ENCODE measurements at places on chromosomes 5 and 9.

GRCh38 chr5:76379316-76379715 lies 23.8 kb upstream of the IQGAP2 start:
- DNase-seq = no peak

- no peak for DNase-seq
Measured at GRCh38 chr5:39257554-39257953, 38.2 kb upstream of the FYB1 start.

DNA sequence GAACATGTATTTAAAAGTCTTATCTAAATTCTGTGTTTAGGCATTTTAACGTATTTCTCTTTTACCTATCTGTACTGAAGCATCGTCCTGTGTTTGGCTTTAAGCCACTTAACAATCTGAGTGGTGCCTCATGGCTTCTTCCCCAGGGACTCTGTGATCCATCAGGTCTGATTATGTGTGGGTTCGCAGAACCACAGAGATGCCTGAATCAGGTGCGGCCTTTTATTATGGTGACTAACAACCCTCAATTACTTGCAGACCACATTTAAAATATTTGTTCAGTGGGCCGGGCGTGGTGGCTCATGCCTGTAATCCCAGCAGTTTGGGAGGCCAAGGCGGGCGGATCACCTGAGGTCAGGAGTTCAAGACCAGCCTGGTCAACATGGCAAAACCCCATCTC lies 39.6 kb upstream of the SAP30L start:
- no peak for DNase-seq

DNA sequence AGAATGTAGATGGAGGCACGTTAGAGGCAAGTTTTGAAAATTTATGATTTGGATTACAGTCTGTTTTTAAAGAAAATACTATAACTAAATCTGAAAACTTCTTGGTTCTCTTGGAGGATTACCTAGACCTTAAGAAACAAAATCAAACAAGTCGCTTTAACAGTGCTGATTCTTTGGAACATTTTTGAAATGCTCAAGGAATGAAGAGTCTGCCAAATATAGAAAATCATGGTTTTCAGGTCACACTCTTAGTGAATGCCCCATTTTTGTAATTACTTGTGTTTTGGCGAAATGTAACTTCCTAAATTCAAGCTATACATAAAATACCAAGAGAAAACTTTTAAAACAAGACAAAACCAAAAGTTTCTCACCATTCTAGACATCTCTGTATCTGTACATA lies 93.2 kb downstream of the EQTN start:
- no peak for DNase-seq

DNA sequence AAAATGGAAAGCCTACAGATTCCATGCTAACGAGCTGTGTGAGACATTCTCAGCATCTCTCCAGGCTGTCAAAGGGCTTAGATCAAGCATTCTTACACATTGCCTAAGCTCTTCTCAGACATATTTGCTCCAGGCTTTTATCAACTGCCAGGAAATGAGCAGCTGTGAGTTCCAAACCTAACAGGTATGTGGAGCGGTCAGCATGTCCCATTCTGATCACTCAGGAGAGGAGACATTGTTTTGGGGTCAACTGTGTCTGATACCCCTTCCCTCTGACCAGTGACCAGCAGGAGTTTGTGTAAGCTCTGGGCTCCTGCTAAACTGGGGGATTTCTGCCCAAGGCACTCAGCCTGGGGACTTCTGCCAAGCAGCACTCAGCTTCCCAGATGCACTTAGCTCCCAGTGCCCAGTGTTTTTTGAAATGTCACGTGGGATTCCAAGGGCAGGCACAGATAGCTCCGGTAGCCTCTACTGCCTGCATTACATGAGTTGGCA lies 229.1 kb downstream of the SEC61B start:
- no peak for DNase-seq

Measured in IMR-90 (cell line).